NCI-H446 treated with DMSO at 0.1 percent for 48 hours (cell line): ENCODE measurements at places on chromosomes 1 and 21.

- no peak for DNase-seq
These were observed 23.1 kb upstream of the B3GALNT2 start for GRCh38 chr1:235527196-235527814.

GRCh38 chr1:244112636-244113035 lies 61.6 kb downstream of the ZBTB18 start:
- DNase-seq: no peak

DNA sequence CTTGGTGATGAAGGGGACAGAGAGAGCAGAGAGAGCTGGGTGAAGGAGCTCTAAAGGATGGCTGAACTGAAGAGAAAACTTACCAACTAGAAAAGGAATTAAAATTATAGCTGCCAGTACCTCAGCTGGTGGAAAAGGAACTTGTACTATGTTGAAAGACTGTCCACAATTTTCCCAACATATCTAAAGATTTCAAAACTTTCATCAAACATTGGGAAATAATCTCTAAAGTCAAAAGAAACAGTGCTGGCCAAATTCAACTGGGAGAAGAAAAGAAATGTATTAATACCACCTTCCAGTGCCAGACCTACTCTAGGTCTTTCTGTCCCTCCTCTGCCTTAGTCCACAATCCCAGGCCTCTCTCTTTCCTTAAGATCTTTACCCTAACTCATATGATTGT lies 6.1 kb downstream of the SMG5 start:
- DNase-seq: no peak

GRCh38 chr1:67752306-67752705 lies 67.3 kb downstream of the GADD45A start:
- DNase-seq: no peak

DNA sequence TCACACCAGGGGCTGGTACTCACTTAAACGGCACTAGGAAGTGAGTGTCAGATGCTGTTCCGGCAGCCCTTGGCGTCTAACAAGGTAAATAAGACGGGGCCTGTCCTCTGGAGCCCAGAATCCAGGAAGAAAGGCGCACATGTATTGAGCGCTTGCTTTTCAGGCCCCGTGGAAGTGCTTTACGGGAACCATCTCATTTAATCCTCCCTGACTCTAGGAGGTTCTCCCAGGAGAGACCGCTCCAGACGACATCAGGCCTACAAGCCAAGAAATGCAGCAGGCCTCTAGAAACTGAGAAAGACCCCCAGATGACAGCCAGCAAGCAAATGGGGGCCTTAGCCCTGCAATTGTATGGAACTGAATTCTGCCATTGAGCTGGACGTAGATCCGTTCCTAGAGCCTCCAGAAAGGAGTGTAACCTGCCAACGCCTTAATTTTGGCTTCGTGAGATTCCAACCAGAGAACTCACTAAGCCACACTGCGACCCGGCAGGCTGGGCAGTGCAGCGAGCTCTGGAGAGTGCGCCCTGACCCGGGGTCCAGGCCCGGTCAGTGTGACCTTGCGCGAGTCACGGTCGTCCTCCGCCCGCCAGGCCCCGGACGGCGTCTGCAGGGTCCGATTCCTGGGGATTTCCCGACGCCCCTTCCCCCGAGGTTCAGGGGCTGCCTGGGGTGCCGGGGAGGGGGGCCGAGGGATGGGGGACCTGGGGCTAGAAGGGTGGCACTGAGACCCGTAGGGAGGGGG lies 532 bp upstream of the MANEAL start:
- DNase-seq: no peak

GRCh38 chr21:33401630-33401992 lies 1.6 kb upstream of the IFNGR2 start:
- DNase-seq: no peak

- DNase-seq: no peak
These were observed 4.6 kb upstream of the MAB21L3 start for GRCh38 chr1:116106646-116107045.
